ENCODE measurements at places on chromosomes 3 and 15.

- no peak for ATAC-seq
Observed at GRCh38 chr3:182723596-182723995, 69.7 kb upstream of the ATP11B start.

DNA sequence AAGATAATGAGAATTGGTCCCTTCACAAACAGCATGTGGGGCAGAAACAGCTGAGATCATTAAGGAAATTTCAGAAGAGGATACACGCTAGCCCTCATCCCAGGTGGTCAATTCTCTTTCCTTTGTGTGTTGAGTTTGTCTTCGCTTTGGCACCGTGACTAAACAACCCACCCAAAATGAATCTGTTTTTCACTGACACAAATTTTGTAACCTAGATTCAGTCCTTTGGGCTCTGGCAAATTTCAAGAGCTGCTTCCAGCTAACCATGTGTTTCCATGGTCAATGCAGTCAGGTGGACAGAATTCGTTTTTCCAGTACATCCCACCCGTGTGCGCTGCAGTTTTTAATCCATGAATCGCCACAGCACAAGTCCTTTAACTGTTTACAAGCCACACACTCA lies 435.4 kb downstream of the WDR72 start:
- ATAC-seq, result no peak

GRCh38 chr3:42894698-42895579 lies 11.0 kb upstream of the ZNF662 start:
- no peak for ATAC-seq

DNA sequence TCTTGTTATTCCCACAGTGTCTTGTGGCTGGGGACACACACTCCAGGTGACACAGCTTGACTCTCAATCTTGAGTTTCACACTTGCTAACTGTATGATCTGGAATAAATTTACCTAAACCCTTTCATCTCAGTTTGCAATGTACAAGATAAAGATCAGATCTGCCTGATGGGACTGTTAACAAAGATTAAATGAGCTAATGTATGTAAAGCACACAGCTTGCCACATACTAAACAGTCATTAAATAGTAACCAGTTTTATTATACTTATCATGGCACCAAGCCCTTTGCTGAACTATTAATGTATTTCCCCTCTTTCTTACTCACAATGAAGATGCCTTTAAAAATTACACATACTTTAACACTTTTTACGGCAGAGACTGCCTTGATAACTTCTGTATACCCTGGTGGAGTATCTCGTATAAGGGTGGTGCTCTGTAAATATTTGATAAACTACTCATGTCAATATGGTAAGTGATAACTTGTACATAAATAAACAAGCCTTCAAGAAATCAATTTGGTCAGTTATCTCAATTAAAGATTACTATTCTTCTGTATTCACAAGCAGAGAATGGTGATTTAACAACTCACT lies 184.5 kb downstream of the STAG1 start:
- ATAC-seq, result no peak

DNA sequence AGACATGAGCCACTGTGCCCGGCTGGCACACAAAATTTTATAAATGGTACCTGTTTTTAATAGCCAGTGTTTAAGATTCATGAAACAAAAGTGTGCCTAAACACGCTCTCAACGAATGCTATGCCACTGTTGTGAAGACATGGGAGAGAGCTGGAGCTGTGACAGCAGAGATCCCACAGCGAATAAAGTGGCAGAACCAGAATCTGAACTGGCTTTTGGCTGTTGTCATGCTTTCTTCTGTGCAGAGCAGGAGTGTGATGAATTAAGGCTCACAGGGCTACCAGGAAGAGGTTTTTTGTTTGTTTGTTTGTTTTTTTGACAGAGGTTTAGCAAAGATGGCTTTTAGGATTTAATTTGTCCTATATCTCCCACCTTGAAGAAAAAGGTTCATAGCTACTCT lies 14.5 kb downstream of the PTPRG start:
- no peak for ATAC-seq

GRCh38 chr15:36175741-36176291 lies 403.6 kb upstream of the CDIN1 start:
- no peak for ATAC-seq

DNA sequence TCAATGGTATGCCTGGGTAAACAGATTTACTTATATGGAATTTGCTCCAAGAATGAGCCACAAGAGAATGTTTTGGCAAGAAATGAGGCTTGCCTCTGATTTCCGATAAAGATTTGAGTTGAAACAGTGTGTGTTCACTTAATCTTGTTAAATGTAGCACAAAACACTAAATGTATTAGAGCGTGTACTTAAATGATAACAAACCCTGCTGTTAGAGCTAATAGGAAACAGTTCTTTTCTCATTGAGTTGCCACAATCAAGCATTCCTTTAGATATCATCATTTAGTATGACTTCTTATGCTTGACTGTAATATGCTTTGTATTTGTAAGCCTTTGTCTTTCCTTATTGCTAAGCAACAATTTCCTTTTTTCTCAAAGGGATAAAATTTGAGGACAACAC lies 353.6 kb upstream of the ZNF717 start:
- ATAC-seq, result no peak

DNA sequence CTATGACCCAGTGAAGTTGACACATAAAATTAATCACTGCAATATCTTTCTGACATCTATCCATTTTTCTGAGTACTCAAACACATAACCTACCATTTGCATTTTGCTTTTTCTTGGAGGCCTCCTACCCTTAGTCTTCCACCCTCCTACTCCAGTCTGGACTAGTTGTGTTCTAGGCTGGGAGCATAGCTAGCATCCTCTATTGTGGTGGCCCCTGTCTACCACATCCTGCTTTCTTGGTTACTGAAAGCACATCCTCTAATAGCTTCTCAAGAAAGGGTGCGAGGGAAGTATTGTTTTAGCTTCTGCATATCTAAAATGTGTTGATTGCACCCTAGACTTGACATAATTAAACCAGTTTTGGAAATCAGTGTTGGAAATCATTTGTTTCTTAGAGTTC lies 176.5 kb downstream of the THSD4 start:
- no peak for ATAC-seq

DNA sequence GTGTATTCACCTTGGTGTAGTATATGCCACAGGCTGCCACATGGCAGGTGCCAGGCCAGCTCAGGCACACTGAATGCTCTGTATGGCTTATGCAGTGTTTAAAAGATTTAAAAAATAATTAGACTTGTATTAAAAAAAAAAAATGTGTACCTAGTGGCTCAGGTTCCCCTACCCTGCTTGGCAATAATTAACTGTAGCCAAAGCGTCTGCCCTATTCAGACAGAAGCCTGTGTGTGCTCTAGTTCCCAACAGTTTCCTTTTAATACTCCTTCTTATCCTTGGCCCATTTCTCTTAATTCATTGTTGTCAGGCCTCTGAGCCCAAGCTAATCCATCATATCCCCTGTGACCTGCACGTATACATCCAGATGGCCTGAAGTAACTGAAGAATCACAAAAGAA lies 752.2 kb upstream of the CFAP20DC start:
- ATAC-seq, result no peak

GRCh38 chr15:75650908-75651809 lies 3.4 kb downstream of the SNX33 start:
- ATAC-seq, result no peak

DNA sequence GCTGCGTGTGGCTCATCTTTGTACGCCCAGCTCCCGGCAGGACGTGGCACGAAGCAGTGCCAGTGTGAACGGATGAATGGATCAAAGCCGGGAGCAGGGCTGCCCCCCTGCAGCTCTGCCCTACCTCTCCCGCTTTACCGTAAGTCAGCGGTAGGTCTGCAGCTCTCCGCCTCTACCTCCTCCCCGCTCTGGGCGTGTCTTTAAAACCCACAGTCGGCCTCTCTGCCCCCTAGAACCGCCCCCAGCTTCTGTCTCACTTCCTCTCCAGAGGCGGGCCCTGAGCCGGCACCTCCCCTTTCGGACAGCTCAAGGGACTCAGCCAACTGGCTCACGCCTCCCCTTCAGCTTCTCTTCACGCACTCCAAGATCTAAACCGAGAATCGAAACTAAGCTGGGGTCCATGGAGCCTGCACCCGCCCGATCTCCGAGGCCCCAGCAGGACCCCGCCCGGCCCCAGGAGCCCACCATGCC lies at the start of gene PML:
Gene PML, plus strand, starts transcription at position 304 of the 471 bp plus-strand sequence. Its CDS starts 97 bp downstream, at position 401.
- peak; percentile 91 for ATAC-seq

- no peak for ATAC-seq
Observed at GRCh38 chr15:79352206-79352605, 41.3 kb downstream of the TMED3 start.

GRCh38 chr15:97502038-97502437 lies 458.5 kb upstream of the ARRDC4 start:
- no peak for ATAC-seq

DNA sequence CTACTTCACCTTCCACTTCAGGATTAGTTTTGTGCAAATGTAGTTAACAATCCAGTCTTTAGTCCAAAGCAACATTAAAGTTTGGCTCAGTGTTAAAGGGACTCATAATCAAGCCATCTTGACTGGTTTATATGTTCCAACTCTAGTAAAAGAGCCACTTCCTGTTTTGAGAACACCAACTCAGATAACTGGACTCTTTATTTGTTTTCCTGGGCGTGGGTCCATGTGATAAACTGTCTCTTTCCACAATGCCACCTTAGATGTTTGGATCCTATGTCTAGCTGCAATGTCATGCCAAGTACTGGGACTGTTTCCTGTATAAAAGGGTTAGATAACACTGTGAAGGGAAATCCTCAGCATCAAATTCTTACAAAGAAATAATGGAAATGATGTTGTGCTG lies 545.0 kb downstream of the PYDC2 start:
- ATAC-seq, result no peak
